ENCODE measurements at places on chromosomes 6 and 20.

- DNase-seq: no peak
These were observed 34.0 kb downstream of the NT5E start for GRCh38 chr6:85483846-85484245.

DNA sequence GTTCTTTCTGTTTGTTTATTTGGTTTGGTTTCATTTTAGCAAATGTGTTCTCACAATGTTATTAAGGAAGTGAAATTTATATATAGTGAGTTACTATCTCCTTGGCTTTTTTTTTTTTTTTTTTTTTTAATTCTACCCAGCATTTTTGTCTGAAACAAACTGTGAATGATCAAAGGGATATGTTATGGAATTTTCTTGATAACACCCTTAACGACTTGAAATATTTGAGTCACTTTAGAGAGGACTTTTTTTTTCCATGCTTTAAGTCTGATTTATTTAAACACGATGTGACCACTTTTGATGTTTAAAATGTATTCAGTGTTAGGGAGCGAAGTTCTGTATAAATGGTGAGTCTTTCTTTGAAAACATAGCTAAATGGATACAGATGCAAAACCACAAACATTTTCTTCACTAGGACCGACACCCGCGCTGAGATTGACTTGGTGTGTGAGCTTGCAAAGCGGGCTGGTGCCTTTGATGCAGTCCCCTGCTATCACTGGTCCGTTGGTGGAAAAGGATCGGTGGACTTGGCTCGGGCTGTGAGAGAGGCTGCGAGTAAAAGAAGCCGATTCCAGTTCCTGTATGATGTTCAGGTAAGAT, 149.7 kb downstream of the MTHFD1L start:
- no peak for DNase-seq

GRCh38 chr20:11170565-11170964, 496.8 kb upstream of the JAG1 start:
- DNase-seq: no peak

GRCh38 chr20:33709905-33710541, 10.1 kb downstream of the PXMP4 start:
- DNase-seq: no peak

DNA sequence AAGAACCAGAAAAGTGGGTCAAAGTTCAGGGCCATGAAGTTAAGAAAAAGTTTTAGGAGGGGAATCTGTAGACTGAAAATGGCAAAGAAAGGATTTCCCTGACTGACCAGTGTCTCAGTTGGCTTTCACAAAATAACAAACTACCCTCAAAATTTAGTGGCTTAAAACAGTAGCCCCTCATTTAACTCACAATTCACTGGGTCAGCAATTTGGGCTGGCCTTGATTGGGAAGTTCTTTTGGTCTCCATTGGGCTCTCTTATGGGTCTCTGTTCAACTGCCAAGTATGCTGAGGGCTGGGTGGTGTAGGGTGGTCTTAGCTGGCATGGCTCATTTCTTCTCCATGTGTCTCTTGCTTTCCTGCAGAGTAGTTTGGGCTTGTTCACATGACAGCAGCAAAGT, 161.5 kb downstream of the PLCB4 start:
- no peak for DNase-seq
